ENCODE measurements at places on chromosomes 2 and 18.
A peak's percentile ranks its signal among the peaks of the same experiment; 100 is the strongest.

DNA sequence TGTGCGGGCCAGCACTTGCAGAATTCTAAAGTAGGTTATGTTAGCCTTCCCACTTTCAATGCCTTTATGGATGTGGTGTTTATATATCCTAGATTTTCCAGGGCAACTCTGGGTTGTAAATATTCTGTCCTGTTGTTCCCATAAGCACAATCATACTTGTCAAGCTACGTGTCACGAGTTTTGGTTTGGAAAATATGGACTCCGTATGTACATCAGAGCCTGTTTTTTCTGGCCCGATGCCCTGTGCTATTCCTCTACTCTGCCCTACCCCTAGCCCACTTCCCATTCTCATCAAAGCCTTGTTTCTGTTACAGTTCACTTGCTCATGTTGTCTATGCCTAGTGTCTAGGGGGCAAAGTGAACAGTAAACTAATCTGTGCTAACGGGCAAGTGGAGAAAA, 27.0 kb upstream of the ZEB2 start:
- DNase-seq: no peak

DNA sequence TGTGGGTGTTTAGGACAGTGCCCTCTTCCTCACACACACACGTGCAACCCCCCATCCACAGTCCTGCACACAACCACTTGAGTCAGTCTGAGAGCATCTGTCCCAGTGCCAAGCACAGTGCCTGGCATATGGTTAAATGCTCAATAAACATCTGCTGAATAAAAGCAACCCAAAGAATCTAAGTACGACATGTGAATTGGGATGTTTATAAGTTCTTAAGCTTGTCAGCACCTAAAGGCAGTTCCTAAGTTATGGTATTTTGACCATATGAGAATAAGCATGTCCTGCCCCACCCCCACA, 37.8 kb downstream of the CAPN13 start:
- no peak for DNase-seq

DNA sequence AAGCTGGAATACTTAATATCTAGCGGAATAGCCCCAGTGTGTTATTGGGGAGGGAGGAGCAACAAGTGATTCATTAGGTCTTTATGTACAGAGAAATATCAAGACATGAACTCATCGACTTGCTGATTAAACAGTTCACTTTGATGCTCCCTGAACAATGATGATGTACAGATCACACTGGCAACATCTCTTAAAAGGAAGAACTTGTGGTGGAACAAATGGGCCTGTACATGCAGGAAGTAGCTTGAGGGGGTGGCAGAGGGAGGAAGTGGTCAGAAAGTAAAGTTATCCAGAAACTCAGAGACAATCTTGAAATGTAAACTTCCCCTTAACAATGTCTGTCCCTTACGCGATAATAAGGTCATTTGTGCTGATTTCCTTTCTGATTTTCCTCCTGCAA, 90.5 kb downstream of the NXPH2 start:
- DNase-seq: no peak

DNA sequence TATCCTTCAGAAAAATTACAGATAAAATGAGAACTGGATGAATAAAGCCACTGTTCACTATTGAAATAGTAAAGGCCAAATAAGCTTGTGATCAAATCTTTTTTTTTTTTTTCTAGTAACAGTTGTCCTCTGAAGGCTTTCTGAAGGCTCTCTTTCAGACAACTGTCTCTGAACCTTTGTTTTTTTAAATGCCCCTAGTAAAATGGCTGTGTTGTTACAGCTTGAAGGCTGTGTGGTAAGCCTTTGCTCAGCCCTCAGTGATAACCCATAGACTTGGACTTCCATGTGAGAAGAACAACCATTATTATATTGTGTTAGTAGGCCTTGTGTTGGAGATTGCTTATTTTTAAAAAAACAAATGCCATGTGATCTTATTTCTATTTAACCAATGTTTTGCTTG, 17.6 kb downstream of the FMNL2 start:
- no peak for DNase-seq

- DNase-seq: no peak
Measured at GRCh38 chr18:48589797-48590519, 51.1 kb downstream of the CTIF start.

- DNase-seq: no peak
Measured at GRCh38 chr18:2302628-2303516, 268.4 kb downstream of the METTL4 start.

- no peak for DNase-seq
Measured at GRCh38 chr2:144469798-144470197, 50.1 kb downstream of the ZEB2 start.

GRCh38 chr2:26782876-26783704, 2.8 kb upstream of the CENPA start:
- no peak for DNase-seq

DNA sequence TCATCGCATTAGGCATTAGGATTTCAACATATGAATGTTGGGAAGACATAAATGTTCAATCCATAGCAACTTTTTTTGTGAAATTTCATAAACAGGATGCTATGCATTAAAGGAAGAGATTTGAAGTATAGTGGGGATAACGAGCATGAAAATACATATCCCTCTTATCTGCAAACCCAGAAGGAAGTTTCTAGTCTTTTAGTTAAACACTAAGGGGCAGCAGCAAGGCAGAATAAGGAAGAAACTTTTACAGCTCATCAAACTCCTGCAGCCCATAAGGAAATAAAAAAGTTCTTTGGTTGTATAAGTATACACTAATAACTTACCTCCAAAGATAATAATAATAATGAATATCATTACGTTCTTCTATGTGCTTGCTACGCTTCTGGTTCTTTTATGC, 81.5 kb downstream of the CD226 start:
- no peak for DNase-seq

GRCh38 chr2:25402477-25402876, 60.8 kb upstream of the DNMT3A start:
- no peak for DNase-seq

DNA sequence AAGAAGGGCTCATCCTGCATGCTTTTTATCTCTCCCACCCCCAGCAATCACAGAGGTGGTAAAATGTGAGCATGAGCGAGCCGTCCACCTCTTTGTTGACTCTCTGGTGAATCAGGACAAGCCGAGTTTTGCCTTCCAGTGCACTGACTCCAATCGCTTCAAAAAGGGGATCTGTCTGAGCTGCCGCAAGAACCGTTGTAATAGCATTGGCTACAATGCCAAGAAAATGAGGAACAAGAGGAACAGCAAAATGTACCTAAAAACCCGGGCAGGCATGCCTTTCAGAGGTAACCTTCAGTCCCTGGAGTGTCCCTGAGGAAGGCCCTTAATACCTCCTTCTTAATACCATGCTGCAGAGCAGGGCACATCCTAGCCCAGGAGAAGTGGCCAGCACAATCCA, 19.5 kb downstream of the LIPG start:
- DNase-seq: no peak

DNA sequence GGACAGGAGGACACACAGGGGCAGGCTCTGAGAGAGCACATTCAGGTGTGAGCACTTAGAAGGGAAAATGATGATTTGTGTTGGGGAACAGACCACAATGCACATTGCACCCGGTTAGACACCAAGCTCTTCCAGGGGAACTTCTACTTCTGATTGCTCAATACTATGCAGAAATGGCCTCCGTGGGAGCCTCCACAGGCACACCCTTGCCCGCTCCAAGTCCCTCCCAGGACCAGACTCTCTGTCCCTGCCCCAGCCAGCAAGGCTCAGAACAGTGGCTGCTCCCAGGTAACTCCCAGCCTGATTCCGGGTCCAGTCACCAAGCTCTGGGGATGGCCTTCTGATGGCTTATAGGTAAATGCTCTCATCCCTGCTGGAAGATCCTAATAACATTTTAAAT, 56.2 kb downstream of the BCL2L11 start:
- no peak for DNase-seq

DNA sequence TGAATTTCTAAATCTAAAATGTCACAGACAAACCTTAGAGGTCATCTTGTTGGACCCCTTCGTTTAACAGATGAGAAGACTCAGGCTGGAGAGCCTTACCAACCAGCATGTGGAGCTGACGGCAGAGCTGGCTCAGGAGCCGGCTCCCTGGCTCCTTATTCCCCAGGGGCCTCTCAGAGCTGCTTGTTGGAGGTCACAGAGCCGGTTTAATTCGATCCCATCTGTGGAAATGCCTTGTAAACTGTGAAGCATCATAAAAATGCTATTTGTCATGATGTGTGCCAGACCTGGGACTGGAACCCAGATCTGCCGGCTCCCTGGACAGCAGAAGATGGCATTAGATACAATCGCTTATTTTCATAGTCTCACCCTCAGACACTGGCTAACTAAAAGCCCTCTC, 8.2 kb upstream of the CIB4 start:
- DNase-seq: no peak

DNA sequence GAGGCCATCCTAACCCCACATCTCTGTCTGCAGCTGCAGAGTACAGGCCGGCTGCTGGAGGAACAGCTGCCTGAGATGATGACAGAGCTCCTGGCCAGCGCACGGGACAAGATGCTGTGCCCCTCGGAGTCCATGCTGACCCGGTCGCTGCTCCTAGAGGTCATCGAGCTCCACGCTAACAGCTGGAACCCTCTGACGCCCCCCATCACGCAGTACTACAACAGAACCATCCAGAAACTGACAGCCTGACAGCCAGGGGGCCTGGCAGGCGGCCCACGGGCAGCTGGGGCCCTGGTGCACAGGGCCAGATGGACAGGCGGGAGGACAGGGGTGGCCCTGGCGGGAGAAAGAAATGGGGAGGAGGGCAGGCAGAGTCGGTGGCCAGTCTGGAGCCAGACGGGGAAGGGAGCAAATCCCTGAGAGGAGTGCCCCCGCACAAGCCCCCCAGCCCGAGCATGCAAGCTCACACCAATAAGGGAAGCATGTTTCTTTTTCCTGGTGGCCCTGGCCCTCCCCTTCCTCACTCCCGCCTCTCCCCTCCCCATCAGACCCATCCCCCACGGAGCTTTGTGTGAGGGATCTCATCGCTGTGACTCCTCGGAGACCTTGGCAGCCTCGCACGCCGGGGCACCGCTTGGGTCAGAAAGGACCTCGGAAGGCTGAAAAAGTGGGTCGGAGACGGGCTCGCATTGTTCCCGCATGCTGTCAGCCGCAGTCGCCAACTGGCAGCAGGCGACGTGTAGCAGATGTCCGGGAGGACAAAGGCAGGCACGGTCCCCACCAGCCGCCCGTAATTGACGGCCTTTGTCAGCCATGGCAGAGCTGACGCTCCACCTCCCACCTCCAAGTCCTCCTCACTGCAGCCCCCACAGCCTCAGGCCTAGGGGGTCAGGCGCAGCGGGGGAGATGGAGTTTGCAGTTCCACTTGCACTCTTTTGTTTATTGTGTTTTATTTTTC, 91.2 kb downstream of the SMAD7 start:
- no peak for DNase-seq

GRCh38 chr2:68134554-68134953, 23.1 kb upstream of the PNO1 start:
- no peak for DNase-seq

DNA sequence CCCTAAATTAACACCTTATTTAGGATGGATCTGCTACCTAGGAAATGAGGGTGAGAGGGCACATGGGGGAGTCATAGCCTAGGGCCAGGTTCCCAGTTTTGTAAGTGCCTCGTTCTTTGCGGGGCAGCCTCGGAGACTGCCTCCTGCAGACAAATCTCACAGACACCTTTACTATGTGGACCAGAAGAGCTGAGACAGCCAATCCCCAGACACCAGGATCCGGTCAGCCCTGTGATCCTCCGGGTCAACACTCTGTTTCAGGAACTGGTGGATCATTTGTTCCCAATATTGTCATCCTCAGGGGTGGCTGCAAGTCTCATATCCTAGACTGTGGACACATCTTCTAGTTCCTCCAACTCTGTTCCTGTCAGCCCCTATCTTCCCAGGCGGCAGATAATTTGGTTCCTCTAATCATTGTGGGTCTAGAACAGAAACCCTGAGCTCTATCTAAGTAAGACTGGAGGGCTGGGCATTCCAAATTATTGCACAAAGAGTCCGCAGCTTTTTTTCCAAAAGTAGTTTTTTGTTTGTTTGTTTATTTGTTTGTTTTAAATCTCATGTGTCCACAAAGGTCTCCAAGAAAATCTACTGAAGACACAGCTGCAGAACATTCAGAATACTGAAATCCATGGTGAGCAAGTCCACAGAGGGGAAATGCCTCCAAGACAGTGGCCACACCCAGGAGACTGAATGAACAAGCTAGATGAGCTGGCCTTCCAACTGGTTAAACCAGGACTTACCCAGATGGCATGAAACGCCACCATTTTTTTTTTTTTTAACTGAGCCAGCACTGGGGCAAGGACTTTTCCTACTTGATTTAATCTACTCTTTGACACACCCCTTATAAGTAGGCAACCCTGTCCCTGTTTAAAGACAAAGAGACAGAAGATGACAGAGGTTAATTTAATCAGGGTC, 6.2 kb upstream of the GDF7 start:
- no peak for DNase-seq

- peak; percentile 78 for DNase-seq
Measured at GRCh38 chr2:222708274-222708710, 36.8 kb downstream of the MOGAT1 start.

- no peak for DNase-seq
Measured at GRCh38 chr2:224944707-224945547, 97.3 kb downstream of the DOCK10 start.

GRCh38 chr2:66696374-66696773, 261.4 kb downstream of the MEIS1 start:
- DNase-seq: no peak

DNA sequence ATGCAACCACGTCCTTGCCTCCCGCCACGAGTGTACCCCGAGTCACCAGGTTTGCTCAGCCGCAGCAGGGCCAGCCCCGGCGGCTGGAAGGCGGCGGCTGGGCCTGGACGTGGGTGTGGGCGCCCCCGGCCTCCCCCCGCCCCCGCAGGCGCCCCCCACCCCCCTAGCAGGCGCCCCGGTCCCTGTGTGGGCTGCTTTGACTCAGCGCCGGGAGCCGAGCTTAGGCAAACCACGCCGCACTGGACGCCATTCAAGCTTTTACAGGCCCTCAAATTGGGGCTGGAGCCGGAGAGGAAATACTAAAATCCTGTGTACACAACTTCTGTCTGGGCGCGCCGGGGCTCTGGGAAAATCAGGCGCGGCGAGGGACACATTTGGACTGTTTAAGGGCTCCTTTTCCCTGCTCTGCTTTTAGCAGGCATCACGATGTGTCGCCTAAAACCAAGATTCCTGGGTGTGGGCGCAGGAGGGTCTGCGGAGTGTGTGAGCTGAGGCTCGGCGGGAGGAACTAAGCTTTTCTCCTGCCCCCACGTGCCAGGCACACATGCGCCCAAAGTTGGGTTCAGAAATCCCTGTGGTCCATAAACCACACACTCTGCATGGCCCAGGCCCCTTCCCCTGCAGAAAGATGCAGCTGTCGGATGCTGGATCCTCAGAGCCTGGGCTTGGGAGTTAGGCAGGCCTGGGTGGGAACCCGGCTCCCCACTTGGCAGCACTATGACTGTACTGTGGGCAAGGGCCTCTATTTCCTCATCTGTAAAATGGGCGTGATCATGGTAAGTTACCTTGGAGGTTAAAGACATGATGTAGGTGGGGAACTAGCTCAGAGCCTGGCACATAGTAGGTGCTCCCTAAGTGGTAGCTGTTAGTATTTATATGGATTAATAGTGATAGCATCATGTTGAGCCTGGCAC, 57.6 kb downstream of the ATOH8 start:
- no peak for DNase-seq

GRCh38 chr2:120989512-120990441, 254.1 kb downstream of the GLI2 start:
- no peak for DNase-seq

Measured in activated naive CD4-positive, alpha-beta T cell treated with anti-CD3 and anti-CD28 coated beads, Interleukin-2, amount 50 U/mL, for 16 hours (primary cell).